Frontal cortex (tissue), 4 donors: ENCODE measurements at places on chromosomes 3 and 15.

- DNase-seq, result no peak
Observed at GRCh38 chr3:47399531-47400270, 18.9 kb downstream of the PTPN23 start.

DNA sequence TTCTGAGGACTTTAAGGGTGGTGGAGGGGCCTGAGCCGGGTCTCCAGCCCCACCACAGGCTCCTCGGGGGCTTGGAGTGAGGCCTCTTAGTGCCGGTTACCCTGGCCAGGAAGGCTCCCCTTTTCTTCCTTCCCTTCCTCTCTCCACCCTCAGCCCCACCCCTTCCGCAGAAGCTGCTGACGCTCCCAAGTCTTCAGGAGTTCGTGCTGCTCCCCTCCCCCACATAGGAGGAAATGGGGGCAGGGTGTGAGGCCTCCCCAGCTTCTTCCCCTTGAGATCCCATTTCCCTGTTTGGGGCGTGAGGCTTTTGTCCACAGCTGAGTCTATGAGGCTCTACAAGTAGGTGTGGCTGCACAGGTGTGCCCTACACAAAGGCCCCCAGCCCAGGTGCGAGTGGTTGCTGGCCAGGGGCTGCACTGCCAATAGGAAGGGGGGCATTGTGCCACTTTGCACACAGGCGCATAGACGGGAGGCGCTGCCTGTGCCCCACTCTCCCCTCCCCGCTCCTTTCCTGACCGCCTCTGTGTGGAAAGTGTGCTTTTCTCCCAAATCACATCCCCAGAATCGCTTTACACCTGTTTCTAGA, 915 bp upstream of the CALML4 start:
- DNase-seq, result no peak

- no peak for DNase-seq
Observed at GRCh38 chr3:190677001-190677400, 163.1 kb downstream of the IL1RAP start.

DNA sequence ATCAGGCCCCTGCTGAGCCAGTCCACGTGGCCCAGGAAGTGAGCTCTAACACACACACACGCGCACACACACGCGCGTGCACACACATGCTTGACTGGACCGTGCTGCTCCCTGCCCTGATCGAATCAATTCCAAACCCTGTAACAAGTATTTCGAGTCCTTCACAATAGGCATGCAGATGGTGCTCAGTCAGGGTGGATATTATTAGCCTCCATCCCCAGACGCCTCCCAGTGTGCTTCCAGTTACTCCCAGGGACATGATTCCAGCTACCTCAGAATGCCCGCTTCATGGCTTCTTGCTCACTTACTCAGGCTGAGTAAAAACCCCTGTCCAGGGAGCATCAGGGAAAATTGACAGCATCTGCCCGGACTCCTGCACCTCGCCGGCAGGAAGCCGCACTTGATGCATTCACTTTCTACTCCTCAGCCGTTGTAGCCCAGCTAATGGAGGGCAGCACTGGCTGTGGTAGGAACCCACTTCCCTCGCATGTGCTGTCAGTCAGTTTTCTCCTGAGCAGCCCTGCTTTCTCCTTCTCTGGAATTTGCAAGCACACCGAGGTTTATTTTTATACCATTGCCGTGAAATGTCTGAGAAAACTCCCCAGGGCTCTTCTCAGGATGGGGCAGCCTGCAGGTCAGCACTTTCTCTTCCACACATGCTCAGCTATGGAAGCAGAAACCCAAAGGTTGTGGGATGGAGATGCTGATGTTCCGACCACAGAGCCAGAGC, 126.1 kb upstream of the ABHD17C start:
- no peak for DNase-seq

GRCh38 chr15:86555939-86556338, 476.3 kb downstream of the AGBL1 start:
- no peak for DNase-seq
